SW480 (cell line): ENCODE measurements at places on chromosomes 5 and 9.

DNA sequence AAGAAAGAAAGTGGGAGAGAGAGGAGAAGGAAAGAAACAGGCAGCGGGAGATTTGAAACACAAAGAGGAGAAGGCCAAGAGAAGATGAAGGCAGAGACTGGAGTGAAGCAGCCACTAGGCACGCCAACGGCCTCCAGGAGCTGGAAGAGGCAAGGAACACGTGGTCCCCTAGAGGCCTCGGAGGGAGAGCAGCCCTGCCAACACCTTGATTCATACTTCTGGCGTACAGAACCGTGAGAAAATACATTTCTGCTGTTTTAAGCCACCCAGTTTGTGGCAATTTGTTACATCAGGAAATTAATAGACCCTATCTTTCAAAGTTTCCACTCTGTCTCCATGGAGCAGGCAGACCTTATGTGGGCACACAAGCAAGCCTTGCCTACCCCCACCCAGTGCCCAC is 133.4 kb downstream of the ACTL7B start:
- DNase-seq: no peak

GRCh38 chr5:181200816-181201215 is 4.2 kb downstream of the TRIM7 start:
- DNase-seq: no peak

DNA sequence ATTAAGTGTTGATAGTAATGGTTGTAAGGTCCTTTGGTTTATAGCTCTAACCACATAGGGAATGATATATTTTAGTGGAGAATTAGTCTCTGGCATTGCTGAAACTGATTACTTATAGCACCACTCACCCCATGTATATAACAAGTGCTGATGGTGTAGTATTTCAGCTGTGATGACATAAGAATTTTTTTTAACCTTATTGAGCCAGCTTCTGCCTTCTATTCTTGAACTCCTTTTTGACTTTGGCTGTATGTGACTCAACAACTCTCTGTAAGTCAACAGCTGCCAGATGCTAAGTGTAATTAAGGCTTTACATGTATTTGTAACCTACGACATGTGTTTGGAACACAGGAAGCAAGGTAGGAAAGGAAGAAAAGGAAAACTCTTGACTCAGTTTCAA is 929.6 kb upstream of the WWC1 start:
- no peak for DNase-seq

DNA sequence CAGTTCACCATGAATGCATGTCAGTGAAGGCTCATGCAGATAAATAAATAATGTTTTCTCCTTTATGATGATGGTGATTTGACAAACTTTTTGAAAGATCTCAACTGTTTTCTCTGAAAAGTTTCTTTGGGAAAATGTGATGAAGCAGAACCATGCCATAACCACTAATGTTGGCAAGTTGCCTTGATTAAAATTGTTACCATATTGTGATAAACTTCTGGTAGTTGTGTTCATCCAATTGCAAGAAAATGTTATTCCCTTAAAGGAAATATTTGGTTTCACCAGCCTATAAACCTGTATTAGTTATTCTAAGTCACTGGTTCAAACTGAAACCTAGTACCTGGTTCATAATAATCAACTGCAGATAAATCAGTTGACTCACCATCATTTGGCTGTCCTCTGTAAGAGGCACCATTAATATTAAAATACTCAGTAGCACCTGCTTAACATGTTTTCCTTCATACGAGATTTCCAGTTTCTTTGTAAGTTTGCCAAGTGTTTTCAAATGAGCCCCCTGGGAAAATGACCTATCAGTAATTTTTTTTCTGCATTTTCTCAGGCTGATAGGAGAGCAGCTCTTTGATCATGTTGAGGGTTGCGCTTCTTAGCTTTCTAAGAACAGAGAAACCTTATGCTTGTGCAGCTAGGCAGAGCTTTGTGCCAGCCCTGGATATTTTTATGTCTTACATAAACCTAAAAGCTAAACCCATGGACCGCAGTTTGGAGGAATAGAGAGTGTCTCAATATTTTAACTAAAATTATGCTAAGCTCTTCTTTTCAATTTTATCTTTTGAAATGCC is 88.0 kb downstream of the LURAP1L start:
- DNase-seq: no peak

DNA sequence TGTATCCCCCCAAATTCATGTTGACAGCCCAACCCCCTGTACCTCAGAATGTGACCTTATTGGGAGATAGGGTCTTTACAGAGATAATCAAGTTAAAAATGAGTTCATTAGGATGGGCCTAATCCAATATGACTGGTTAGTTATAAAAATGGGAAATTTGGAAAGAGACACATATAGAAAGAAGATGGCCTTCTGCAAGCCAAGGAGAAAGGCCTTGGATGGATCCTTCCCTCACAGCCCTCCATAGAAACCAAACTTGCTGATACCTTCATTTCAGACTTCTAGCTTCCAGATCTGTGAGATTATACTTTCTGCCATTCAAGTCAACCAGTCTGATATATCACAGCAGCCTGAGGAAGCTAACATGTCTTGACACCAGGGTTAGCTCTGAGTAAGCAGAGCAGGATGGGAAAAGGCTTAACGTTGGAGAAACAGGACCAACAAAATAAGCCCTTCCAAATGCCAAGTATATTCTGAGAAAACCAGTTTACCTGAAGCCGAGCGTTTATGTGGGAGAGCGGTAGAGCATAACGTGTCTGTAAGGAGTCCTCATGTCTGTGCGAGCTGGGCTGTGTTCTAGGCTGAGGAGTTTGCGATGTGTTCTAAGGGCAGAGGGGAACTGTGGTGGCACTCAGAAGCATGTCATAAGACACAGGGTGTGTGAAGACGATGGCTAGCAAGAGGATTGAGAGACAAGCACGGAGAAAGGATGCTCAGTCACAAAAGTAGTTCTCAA is 206.1 kb downstream of the PIK3R1 start:
- DNase-seq: no peak
